ENCODE measurements at places on chromosomes 1 and 21. TPM values are rescaled to one million over a fixed set of nuclear protein-coding genes. Genes with fewer than 3 reads are reported as not detected.
A peak's percentile ranks its signal among the peaks of the same experiment; 100 is the strongest.

RNU1-1 gene
- total RNA-seq = 3,866 TPM

GRCh38 chr21:37008724-37009123 lies 2.2 kb downstream of the RIPPLY3 start:
- no peak for DNase-seq

DNA sequence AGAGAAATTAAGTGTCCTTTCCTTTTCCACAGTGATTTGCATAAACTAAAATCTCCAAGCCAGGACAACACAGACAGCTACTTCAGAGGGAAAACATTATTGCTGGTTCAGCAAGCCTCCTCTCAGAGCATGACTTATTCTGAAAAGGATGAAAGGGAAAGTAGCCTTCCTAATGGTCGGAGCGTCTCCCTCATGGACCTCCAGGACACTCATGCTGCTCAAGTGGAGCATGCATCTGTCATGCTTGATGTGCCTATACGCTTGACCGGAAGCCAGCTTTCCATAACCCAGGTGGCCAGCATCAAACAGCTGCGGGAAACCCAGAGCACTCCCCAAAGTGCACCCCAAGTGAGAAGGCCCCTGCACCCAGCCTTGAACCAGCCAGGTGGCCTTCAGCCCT lies 39.1 kb downstream of the CLEC20A start:
- DNase-seq = no peak

DNA sequence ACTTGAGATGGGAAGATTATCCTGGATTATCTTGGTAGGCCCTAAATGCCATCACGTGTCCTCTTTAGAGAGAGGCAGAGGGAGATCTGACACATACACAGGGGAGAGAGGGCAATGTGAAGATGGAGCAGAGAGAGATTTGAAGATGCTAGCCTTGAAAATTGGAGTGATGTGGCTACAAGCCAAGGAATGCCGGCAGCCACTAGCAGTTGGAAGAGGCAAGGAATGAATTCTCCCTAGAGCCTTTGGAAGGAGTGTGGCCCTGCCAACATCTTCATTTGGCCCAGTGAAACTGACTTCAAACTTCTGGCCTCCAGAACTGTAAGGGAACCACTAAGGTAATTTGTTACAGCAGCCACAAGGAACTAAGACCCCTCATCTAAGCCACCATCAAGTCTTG lies 8.9 kb upstream of the CAMTA1 start:
- no peak for DNase-seq

RHBDL2 gene
- total RNA-seq = not detected

DNA sequence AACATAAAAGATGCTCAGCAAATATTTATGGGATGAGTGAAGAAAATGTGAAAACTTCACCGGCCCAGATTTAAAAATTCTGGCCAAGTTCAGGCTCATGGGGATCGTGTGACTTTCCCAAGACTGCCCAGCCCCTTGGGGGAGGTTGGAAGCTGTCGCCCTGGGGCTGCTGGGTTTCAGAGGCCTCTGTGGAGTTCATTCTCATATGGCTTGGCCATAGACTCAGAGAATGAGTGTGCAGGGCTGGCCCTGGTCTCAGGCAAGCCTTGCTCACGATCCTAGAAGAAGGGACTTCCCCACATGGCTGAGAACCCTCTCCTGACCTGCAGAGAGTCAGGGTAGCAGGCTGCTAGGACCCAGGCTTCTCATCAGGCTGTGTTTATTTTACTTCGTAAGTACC lies 24.6 kb downstream of the PADI2 start:
- DNase-seq = no peak

DNA sequence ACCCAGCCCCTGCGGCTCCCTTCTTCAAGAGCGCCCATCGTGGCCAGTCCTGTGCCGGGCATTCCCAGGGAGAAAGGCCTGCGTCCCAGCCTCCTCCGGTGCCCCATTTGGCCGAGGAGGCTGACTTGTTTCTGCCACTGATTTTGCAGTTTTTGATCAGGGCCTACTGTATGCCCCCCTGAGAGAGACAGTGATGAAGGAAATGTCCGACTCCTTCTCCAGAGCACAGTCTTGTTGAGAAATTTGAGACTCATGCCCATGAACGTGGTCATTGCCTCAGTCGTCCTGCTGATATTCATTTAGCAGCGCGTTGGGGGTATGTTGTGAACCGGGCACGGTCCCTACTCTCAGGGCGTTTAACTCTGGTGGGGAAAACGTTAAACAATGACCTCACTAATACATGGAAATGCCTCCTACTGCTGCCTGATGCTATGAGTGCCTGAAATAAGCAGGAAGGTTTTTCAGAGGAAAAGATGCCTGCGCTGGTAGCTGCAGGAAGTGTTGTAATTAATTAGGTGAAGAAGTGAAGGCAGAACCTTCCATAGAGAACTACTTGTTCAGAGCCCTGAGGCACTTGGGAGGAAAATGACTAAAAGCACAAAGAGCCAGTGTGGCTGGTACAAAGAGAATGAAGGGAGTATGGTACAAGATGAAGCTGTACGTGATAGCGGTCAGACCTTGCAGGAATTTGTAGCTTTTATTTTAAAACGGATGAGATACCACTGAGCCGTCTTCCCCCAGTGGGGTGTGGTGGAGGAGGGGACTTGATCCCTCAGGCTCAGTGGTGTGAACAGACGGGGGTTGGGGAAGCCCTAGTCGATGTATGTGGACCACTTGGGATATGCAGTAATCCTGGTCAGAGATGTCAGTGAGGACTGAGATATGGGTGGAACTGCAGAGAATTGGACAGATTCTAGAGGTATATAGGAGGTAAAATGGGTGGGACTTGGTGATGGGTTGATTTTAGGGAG lies 730 bp downstream of the ZCCHC17 start:
- peak; percentile 1 for DNase-seq

DNA sequence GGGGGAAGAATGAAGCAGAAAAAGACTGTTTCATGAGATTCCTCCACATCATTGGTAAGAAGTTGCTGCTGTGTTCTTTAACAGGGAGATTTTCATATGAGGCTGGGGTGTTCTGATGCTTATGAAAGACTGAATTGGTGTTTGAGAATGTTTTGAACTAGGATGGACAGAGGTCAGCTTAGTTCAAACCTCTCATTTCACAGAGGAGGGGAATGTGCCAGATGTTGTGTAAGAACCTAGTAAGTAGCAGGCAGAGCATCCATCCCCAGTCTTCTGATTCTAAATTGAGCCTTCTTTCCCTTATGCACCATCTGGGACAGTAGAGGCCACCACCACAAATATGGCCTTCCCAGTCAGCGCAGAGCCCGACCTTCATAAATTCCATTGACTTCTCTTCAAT lies 43.7 kb downstream of the SAMD13 start:
- DNase-seq = no peak

LRRC39 gene
- total RNA-seq = 1.3 TPM

GRCh38 chr21:37478794-37479193 lies 112.2 kb downstream of the DYRK1A start:
- DNase-seq = no peak

GRCh38 chr1:31434101-31434871 lies 21.3 kb downstream of the SERINC2 start:
- no peak for DNase-seq

CFHR4 gene
- total RNA-seq = not detected

DNA sequence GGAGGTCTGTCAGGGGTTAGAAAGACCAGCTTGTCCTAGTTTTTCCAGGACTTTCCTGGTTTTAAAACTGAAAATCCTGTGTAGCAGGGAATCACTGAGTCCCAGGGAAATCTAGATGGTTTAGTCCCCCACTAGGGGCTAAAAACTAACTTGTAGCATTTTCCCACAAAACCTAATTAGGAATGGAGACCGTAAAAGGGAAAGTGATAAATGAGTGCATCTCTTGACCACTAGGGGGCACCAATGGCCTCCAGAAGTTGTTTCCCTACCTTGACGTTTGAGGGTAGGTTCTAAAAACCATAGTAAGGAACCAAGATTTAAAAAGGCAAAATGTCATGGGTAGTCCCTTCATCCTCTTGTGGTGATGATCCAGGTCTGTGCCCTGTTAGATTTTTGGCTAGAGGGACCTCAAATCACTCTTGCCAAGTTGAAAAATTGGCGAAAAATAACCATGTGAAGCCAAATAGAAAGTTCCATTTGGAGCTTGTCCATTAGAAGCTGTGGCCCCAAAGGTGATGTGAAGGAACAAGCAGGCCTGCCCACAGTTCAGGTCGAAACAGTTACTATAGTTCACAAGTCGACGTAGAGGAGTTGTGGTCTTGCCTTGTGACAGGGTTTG lies 24.5 kb downstream of the CLIC6 start:
- DNase-seq = peak; percentile 57

- no peak for DNase-seq
Observed at GRCh38 chr1:216293683-216294082, 129.6 kb downstream of the USH2A start.

DNA sequence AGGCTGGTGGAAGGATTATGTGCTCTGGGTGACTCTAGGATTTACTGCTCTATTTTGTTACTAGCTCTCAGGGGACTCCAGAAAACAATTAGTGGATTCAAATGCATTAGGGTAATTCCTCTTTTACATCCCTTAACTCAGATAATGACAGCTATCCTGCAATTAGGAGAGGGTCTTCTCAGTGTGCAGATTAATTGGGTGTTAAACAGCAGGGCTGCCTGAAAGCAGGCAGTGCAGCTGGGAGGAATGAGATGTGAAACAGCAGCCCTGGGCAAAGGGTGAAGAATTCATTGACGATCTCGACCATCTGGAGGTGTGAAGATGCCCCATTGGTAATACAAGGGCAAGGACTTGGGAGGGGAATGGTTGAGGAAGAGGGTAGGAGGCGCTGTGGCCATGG lies 66.1 kb downstream of the HTR6 start:
- no peak for DNase-seq

ERVH48-1 gene
- not detected for total RNA-seq

NADK gene
- total RNA-seq = 56.0 TPM

GRCh38 chr21:33308586-33309490 lies 15.9 kb upstream of the IFNAR1 start:
- DNase-seq = peak; percentile 49
